ENCODE measurements at places on chromosomes 12 and 14.
A peak's percentile ranks its signal among the peaks of the same experiment; 100 is the strongest.

DNA sequence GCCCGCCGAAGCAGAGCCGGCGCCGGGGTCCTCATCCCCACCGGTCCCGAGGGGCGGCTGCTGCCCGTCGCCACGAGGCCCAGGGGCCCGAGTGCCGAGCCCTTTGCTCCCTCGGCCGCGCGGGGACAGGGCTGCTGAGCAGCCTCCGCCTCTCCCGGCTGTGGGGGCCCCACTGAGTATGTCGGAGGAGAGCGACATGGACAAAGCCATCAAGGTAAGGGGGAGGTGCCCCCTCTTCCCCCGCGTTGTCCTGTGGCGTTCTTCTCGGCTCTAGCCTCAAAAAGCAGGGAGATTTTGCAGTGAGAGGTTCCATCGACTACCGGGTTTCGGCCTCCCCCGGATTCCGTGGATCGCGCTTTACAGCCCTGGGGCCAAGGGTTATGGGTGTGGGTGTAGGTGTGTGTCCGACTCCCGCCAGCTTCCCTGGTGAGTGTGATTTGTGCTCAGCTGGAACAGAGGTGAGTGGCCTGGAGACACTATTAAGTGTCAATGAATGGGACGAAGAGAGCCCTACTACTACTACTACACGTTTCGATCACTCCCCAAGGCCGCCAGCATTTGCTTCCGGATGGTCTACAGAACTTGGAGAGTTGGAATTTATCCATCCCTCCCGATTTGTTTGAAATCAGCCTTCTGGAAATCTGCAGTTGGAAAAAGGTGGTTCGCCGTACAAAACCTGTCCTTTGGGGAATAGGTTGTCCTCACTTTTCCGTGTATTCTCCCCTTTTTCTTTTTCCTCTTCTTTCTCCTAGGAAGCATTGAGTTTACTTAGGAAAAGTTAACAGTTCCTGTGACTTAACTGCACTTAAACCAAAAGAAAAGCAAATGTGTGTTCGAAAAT lies 748 bp downstream of the MAPKAPK5 start:
- no peak for DNase-seq

GRCh38 chr14:53741479-53742232 lies 215.0 kb downstream of the BMP4 start:
- no peak for DNase-seq

DNA sequence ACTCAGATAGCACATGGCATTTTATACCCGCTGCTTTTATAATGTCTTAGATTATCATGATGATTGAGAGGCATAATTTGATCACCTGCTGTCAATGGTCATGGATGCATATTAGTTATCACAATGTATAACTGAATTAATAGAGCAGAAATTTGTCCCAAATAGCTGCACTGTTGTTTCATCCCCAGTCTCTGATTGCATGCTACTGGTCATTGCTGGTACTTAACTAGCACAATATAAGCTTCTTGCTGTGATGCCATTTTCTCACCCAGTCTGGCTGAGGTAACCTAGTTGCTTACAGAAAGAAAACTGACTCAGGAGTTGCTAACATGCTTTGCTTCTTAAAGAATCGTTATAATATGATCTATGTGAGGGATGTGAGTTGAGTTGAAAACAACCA lies 76.8 kb upstream of the PLEKHA5 start:
- DNase-seq, result no peak

GRCh38 chr12:78571953-78572352 lies 292.6 kb upstream of the SYT1 start:
- DNase-seq, result no peak

GRCh38 chr12:10211940-10212738 lies 538 bp upstream of the GABARAPL1 start:
- peak; percentile 95 for DNase-seq

DNA sequence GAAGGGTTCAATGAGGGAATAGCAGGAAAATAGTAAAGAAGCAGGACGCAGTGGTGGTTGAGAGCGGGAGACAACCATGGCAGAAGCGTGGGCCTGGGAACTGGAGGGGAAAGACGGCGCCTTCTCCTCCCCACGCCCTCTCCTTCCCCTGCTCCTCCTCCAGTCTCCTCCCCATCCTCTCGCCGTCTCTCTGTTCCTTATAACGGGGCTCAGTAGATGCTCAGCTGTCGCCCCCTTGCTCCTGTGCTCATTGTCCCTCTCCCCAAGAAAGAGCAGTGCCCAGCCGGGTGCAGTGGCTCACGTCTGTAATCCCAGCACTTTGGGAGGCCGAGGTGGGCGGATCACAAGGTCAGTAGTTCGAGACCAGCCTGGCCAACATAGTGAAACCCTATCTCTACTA lies 142.0 kb downstream of the BCL11B start:
- no peak for DNase-seq

DNA sequence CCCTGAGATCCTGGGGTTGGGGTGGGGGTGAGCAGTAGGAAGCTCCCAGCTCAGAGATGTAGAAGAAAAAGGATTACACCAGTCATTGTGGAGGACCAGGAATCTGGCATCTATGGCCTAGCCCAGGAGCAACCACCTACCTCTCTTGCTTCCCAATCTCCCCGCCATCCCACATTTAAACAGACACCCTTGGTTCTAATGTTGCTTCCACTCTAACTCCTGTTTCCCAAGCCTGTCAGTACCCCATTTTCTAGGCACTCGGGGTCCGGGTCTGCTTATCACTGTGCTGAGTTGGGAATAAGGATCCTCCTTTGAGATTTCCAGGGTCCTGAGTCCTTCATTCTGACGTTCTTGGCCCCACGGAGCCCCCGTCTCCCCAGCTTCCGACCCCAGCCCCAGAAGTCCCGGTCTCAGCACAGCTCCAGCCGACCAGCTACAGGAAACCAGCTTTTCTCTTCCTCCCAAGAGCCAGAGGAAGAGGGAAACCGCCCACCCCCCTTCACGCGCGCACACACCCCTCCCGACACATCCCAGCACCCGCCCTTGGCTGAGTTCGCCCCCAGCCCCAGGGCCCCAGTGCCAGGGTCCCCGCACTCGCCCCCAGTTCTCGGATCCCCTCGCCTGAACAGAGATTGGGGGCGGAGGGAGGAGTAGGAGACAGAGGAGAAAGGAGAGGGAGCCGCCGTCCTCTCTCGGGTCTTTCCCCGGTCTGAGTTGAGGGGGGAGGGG lies 1.2 kb downstream of the ITGA5 start:
- no peak for DNase-seq

DNA sequence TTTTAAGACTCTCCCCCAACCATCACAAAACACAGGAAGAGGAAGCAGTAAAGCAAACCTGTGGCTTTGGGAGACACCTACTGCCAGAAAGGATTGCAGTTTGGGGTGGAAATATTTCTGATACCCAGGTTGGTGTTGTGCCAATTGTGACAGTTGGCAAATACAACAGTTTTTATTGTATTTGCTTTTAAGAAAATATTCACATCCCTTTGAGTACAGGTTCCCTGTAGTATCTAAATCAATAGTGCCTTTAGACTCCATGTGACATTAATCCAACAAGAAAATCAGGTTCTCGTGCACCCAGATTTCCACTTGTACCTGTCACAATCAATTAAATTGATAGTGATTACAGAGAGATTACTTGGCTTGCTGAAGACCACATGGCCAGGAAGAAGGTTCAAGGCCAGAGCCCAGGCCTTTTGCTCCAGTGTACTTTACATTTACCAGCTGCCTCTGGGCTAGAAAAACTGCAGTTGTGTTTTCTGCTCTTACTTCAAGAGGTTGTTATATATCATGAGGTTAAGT lies 361.2 kb downstream of the ATP23 start:
- no peak for DNase-seq

GRCh38 chr14:31340297-31341063 lies 79.9 kb downstream of the HEATR5A start:
- DNase-seq, result no peak

- no peak for DNase-seq
Measured at GRCh38 chr12:75702477-75703093, 191.2 kb upstream of the KRR1 start.

- peak; percentile 81 for DNase-seq
Measured at GRCh38 chr12:121812320-121812871, 8.6 kb downstream of the SETD1B start.

GRCh38 chr14:93792391-93792790 lies 4.1 kb upstream of the PRIMA1 start:
- no peak for DNase-seq

DNA sequence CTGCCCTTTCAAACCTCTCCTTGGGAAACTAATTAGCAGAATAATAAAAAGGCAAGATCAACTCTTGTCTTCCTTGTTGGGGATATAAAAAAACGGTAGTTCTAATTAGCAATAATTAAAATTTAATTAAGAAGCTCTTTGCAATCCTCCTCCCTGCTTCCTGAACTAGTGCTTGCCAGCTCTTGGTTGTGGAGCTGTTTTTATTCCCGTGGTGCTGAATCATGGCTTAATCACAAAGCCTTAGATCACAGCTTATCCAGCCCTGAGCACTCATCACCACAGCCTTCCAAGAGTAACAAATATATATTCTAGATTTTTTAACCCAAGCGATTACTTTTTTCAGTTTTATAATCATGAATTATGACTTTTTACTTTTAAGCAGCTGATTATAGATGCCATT lies 63.2 kb upstream of the INSM2 start:
- DNase-seq, result no peak

DNA sequence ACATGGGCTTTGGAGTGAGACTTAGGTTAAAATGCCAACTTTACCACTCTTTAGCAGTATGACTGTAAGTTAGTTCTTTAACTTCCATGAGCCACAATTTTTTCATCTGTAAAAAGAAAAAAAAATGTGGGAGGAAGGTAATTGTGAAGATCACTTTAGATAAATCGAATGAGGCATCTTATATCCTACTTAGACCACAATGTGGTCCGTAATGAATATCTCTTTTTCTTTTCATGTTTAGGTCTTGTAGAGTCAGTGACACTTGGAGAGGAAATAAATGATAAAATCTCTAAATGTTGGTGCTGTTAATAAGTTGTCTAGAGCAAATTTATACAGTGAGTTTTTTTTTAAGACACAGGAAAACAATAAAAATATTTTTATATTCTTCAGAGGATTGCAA lies 34.3 kb downstream of the RGS6 start:
- DNase-seq, result no peak

DNA sequence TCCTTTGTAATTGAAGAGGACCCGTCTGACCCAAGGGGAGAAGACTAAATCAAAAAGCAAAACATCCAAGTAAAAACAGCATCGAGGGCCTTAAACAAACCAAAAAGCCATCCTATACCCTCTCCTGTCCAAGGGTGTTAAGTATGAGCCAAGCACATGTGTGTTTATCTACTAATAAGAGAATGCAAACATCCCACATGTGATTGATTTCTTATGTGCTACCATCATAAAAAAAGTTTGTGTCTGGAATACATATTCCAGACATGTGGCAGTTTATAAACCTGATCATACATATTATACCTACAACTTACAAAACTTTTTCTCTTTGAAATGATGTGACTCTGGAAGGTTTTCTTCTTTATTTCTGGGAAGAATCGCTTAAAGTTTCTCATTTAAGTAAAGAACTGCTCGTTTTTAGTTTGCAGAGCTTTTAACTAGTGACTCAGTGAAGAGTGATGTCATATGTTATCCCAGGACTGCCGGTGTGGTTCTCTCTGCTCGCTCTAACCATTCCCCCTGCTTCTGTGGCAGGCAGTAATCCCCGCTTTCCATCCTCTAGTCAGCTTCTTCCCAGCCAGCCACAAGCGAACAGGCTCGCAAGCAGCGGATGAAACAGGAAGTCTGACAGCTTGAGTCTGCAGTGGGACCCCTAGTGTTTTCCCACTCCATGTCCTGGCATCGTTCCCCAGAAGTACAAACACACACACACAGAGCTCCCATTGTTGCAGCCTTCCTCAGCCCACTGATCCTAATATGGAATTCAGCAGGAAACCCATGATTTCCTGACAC lies 431 bp upstream of the RHOJ start:
- no peak for DNase-seq

DNA sequence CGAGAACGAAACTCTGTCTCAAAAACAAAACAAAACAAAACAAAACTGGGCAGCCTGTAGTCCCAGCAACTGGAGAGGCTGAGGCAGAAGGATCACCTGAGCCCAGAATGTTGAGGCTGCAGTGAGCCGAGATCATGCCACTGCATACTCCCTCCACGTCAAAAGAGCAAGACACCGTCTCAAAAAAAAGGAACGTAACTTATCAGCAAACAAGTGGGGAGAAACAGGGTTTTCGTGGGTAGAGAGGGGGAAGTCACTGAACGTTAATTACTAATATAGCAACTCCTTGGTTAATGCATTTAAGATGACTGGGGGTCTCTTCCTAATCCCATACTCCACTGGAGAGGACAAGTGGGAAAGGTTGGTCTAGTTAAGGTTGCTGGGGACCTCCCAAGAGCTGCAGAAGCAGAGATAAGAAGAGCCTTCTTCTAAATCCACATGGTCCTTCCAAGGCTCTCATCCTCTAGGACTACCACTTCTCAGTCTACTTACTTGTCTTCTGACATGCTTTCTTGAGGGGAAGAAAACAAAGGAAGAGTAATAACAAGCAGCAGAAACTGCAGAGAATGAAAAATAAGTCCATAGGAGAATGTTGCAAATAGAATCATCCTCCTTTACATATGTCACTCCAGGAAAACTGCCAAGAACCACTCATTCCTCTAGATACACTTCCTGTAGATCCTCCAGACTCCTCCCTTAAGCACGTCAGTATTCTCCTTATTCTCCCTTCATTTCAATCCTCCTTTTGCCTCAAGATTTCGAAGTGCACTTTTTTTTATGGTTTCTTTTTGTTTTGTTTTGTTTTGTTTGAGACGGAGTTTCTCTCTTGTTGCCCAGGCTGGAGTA lies 5.8 kb downstream of the NUMB start:
- DNase-seq, result no peak

DNA sequence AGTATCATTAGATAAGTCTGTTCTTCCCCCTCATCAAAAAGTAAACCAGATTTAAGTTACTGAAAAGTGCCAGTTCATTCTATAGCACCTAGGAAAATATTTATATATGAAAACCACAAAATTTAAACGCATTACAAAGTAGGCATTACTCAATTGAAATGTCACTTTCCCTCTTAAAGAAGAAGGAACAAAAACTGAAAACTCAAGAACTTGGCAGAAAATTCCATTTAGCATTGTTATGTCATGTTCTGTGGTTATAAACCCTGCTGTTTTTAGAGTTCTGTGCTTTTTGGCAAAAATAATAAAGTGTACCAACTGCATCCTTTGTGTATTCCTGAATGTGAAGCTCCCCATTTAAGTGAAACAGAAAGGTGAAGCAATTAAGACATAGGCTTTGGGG lies 3.6 kb downstream of the FGD4 start:
- no peak for DNase-seq

DNA sequence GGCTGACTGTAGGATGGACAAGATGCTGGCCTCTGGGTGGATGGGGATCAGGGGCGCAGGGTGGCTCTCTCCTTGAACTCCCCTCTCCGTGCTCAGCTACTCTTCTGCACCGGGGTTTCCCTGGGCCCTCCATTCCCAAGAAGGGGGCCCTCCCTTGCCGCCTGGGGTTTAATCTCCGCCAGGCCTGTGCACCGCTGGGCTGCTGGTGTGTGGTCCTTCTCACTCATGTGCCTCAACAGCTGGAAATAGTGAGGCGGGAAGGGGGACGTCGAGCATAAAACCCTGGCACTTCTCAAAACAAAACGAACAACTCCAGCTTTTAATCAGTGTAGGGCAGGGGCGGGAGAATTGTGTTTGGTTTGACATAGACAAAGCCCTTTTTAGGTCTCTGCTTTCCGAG lies 19.0 kb upstream of the SMOC1 start:
- no peak for DNase-seq

- no peak for DNase-seq
Measured at GRCh38 chr14:94665121-94665520, 52.9 kb downstream of the SERPINA3 start.

GRCh38 chr12:67804168-67804567 lies 155.6 kb downstream of the DYRK2 start:
- DNase-seq, result peak; percentile 77
